ENCODE measurements at places on chromosomes 6 and 20.
A peak's percentile ranks its signal among the peaks of the same experiment; 100 is the strongest.

DNA sequence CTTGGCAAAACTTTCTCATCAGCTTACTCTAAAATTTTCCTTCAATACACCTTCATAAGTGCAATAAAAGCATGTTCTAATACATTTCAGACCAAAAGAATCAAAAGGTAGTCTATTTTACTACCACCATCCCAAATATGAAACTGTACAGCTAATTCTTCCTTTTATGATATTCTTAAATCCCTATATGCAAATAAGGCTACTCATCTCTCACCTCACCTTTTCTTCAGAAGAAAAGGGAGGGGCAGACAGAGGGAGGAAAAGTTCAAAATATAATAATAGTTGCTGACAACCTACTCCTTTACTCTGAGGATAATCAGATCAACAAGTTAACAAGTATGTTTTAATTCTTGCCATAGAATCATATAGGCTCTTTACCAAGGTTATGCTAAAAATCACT lies 7.4 kb downstream of the C6orf120 start:
- no peak for DNase-seq

- no peak for DNase-seq
Observed at GRCh38 chr20:54345821-54346220, 129.6 kb upstream of the DOK5 start.

GRCh38 chr6:1716868-1717267 lies 107.2 kb downstream of the FOXC1 start:
- no peak for DNase-seq

DNA sequence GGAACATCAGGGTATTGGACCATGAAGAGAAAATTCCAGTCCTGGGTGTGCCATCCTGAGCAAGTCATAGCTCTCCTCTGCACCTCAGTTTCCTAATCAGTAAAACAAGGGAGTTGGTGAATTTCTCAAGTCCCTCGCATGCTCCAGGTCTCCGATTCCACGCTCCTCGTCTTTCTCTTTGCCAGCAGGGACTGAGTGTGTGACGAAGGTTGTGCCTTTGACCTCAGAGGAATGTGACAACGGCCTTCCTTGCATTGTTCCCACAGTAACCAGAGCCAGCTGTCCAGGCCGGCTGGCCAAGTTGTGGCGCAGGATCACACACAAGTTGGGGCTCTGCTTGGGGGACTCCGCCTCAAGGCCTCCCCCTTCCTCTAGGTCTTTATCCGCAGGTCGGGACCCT lies 217.3 kb downstream of the ATXN1 start:
- DNase-seq = peak; percentile 67

DNA sequence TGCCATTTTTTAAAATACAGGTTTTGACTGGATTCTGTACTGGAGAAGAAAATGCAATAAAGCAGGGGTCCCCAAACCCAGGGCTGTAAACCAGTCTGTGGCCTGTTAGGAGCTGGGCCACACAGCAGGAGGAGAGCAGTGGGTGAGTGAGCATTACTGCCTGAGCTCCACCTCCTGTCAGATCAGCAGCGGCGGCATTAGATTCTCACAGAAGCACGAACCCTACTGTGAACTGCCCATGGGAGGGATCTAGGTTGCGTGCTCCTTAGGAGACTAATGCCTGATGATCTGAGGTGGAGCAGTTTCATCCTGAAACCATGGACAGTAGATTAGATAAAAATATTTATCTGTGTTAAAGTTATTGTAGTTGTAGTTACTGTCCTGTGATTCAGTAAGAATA lies 21.1 kb upstream of the FBXO9 start:
- peak; percentile 91 for DNase-seq

DNA sequence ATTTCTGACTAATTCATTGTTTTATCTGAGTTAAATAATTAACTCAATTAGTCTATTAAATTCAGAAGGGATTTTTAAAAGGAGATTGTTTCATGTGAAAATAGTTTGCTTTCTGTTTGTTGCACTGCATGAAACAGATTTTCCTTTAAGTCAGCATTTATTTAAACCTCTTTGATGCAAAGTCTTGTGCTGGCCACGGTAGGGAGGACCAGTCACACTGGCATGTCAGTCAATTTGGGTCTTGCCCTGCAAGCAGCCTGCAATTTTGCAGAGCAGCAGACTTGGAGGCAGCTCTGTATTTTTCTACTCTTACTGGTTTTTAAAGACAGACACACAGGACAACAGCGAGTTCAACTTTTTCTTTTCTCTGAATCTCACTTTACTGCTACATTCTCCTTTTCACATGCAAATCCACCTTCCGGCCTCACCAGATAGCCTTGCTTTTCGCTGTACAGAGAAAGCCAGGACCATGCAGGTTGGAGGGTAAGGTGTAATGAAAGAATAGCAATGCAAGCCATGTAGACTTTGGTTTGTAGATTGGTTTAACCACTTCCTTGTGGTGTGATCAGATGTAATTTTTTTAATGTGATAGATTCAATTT lies 689.9 kb upstream of the AGPAT4 start:
- no peak for DNase-seq

Measured in fibroblast of skin of back (primary cell).